ENCODE measurements at places on chromosomes 5 and 9.

DNA sequence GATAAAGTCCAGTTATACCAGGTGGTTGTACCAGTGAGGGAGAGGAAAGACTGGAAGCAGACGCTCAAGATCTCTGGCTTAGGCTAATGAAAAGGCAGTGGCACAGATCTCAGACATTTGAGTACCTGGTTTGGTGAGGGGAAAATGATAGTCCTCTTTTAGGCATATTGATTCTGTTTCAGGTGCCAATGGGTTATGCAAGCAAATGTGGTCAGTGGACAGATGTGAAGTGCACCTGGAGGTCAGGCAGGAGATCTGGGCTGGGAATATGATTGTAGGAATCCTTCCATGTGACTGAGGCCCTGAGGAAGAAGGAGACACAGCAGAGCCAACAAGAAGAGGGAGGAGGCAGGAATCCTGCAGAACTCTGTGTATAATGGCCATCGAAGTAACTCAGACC lies 63.7 kb upstream of the SMARCA2 start:
- no peak for DNase-seq

- no peak for DNase-seq
These were observed 118.0 kb upstream of the PCA3 start for GRCh38 chr9:76646249-76646648.

DNA sequence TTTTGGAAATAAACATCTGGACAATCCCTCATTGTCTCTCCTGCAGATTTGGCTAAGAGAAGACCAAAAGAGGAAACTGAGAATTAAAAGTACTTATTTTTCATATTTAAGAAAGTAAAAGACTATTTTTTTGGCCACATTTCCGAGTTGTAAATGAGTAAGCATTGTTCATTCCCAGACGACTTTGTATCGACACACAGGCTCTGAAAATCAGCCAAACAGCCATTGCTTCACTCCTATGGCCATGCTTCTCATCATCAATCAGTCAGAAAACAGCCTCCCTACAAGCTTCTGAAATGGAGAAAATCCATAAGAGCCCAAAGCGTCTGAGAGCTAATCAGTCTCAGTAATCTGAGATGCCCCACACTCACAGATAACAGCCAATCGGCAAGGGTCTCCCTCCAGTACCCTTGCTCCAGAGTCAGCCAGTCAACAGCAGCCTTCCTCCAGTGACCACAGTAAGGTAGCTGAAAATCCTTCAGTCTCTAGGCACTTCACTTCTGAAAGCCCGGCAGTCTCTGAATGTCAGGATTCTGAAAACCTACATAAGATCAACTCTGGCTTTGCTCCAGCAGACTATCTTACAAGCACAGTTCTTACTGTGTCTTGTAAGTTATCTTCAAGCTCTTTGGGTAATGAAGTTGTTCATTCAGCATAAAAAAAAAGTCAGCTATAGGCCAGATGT lies 30.9 kb downstream of the CDO1 start:
- DNase-seq = no peak

- no peak for DNase-seq
These were observed 193.9 kb downstream of the RFK start for GRCh38 chr9:76200315-76200714.

DNA sequence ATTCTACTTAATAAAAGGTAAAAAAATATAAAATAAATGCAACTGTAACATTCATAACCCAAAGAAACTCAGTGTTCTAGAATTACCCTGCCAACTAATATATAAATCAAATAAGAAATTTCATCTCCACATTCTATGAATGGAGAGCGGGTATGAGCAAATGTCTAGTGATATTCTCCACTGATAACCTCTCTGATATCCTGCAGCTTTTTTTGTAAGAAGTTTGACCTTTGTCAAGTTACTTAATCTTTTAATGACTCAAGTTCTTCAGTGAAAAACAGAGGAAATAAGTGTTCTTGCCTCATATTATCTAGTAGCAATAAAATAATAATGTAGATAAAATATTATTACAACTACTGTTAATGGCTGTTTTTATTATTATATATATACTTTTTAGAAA lies 1275.6 kb upstream of the CDH9 start:
- no peak for DNase-seq

GRCh38 chr9:70262366-70262765 lies 3.6 kb downstream of the SMC5 start:
- no peak for DNase-seq

DNA sequence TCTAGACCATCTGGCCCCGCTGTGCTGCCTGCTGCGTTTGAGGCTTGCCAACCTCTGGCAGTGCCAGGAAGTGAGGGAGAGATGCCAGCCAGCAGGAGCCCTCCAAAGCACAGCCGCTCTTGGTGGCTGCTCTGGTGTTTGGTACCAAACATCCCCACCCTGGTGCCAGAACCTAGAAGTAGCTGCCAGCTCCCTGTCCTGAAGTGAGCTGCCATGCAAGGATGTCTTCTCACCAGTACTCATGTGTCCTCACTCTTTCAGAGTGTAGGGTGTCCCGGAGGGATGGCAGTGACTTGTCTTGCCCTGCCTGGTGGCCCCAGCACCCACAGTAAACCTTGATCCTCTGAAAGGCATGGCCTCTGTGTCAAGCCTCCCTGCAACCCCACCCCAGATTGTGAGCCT lies 43.4 kb downstream of the AMBP start:
- no peak for DNase-seq

- no peak for DNase-seq
These were observed 356.7 kb downstream of the NDUFS4 start for GRCh38 chr5:53917095-53917494.

DNA sequence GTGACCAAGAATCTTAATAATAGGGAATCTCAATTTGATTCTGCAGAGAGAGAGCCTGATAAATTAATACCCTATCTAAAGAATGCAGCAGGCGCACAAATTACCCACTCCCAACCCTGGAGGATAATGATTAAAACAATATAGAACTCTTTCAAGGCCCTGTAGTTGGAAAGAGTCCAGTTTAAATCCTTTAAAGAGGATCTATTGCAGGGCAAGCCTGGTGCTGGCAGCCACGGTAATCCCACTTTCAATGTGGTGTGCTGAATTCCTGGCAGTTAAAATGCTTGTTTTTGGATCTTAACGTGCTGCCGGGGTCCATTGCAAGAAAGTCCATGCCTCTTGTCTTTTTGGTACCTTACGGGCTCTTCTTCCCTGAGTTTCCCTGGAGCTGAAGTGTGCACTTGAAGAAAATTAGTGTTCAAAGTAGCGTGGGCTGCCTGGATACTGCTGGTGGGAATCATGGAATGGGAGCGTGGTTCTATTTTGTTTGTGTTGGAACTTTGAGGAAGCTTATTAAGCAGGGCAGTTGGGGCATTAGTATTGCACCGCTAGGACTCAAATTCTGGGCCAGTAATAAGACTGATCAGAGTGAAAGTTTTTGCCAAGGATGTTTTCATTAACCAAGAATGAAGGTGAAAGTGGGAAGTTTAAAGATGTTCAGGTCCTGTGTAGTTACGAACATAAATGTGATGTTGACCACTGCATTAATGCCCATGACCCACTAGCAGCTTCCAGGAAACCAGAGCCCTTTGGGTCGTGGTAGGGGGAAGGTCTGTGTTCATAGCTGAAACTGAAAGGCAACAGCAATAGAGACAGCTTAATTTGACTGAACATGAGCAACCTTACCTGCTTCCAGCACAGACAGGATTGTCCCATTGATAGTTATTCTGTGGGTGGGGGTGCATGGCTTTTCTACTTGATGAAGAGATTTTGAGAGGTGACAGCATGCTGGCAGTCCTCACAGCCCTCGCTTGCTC lies 20.8 kb downstream of the MARCHF6 start:
- no peak for DNase-seq

GRCh38 chr5:624118-624950 lies 12.2 kb downstream of the CEP72 start:
- no peak for DNase-seq

GRCh38 chr5:126857472-126858410 lies 80.8 kb downstream of the LMNB1 start:
- DNase-seq = no peak

GRCh38 chr9:80378669-80379293 lies 807.0 kb downstream of the TLE4 start:
- no peak for DNase-seq

DNA sequence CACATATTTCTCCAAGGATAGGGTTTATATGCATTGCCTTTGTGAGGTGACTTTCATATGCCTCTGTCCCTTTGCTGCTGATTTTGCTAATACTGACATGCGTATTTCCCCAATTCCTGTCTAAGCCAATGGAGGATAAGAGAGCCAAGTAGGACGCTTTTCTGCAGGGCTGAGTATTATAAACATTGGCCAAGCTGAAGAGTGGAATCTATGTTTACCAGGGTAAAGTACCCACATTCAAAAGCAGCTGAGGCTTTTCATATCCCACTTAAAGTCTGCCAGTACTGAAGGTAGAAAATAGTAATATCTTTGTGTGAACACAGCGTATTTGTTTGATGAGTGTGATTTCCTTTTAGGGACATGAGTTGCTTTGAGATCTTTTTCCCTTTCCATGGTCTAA lies 128.8 kb upstream of the GPR151 start:
- no peak for DNase-seq

DNA sequence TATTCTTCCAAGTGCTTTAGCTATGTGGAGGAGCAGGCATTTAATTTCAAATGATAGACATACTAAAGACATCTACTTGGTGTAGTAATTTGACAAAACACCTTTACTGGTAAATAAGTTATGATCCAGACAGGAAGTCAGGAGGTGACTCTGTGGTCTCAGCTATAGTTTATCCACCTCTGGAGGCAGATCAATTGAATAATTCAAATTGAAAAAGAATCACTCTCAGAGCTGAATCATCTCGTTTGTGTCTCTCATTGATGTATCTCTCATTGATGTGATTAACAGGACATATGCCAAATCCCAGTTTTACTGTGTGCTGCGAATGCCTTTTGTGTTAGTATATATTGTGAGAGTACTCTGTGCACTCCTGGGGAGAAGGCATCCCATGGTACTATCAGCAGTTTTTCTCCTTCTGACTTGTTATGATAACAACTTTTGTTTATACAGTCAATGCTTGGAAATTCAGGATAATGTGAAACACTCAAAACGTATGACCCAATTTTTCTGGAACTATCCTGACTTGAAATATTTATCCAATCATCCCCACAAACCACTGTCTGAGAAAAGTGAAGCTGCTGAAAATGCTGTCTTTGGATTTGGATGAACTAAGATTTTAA lies 48.5 kb upstream of the DAB2 start:
- DNase-seq = no peak

GRCh38 chr9:104923289-104923688 lies 4.7 kb downstream of the ABCA1 start:
- DNase-seq = no peak

DNA sequence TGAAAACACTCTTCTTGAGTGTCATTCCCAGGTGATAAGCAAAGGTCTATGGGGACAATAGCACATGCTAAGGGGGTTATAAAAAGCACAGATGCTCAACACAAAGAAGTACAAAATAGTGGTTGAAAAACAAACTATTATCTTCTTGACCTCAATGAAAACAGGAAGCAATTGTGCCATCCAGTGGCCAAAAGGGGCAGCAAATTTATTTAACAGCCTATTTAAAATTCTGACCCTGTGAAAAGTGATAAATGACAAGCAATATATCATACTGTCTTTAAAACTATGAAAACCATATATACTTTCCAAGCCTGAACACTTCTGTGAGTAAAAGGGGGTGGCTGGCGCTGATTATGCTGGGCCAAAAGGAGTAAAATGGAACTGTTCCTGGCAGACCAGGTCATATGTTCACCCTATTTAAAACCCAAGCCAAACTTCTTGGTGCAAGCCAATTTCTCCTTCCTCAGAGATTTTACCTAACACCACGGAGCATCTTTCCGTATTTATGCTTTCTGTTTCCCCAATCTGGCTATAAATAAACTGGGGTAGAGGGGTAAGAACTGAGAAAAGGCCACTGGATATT lies 29.7 kb downstream of the TEX10 start:
- DNase-seq = peak; percentile 30

GRCh38 chr9:109479822-109480221 lies 18.3 kb downstream of the PTPN3 start:
- DNase-seq = no peak

DNA sequence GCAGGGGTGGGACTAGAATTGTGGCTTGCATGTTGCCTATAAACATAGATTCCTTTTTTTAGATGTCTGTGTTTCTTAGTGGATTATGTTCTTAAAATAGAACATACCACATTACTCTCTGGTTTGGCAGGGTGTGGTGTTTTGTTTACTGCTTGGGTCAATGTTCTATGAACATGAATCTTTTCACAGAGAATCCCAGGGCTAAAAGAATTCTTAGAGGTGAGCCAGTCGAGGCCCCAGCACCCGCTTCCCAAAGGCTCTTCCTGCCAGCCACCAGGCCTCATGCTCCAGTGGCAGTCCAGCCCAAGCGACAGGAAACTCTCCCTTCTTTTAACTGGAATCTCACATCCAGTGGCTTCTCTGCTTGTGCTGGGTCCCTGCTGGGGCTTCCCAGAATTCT lies 126.6 kb downstream of the C9orf152 start:
- DNase-seq = no peak

GRCh38 chr9:93447655-93448054 lies 3.8 kb upstream of the FAM120A start:
- no peak for DNase-seq

- no peak for DNase-seq
These were observed 3.6 kb upstream of the FAM163B start for GRCh38 chr9:133612816-133613215.

GRCh38 chr9:127088724-127089615 lies 33.5 kb downstream of the ANGPTL2 start:
- DNase-seq = no peak

DNA sequence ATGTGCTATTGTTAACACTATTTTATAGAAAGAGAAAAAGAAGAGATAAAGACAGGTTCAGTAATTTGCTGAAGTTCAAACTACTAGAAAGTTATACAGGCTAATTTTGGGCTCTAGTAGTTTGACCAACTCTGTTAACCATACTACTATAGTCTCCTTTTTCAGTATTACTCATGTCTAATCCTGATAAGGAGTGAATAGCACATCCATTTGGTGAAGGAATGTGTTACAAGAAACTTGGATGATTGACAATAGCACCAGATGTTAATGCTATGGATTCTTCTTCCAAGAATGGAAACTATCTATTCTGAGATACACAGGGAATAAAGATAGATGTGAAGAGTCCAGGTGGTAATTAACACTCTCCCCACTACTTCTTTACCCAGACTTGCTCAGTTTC lies 677.3 kb downstream of the PRELID2 start:
- no peak for DNase-seq

GRCh38 chr5:122565331-122565730 lies 209.5 kb upstream of the SNX2 start:
- DNase-seq = no peak

DNA sequence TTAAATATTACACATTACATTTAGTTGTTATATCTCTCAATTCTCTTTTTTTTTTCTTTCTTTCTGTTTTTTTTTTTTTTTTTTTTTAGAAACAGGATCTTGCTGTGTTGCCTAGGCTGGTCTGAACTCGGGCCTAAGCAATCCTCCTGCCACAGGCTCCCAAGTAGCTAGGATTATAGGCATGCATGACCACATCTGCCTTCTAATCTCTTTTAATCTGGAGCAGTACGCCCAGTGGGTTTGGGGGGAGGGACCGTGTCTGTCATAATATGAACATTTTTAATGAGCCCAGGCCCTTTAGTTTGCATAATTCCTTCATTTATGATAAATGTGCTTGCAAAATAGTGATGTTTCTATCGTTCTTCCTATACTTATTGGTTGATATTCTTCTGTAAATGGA lies 10.3 kb downstream of the RHOBTB3 start:
- no peak for DNase-seq

GRCh38 chr9:114296338-114296737 lies 26.6 kb upstream of the ORM1 start:
- no peak for DNase-seq

GRCh38 chr5:5887833-5888232 lies 465.4 kb downstream of the ICE1 start:
- DNase-seq = no peak

Measured in CD4-positive, alpha-beta T cell treated with Interleukin-17A for 4 hours (primary cell).